ENCODE measurements at places on chromosomes 5 and 9.

DNA sequence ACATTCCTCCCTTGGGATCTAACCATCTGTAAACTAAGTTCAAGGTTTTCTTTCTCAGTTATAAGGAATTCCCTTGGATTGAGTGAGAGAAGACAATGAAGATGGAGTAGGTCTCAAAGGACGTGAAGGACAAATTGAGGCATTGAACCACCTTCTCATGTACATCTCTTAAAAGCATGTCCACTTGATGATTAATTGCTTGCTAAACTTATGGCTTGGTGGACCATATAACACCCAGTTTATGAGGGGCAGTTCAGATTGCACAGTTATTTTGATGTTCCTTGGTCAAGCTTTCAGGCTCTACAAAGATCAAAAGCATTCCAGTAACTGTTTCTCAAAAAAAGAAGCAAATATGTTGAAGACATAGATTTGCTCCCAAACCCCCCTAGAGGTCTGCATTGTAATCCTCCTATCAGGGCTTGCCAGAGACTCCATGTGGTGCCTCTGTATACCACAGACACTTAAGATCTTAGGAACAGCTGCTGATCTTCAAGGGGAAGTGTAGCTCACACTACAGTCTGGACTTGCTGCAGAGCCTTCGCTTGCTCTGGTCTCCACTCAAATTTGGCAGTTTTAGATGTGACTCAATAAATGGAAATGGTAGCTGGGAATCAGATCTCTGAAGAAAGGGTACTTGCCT, 56.9 kb upstream of the ALDH1A1 start:
- no peak for DNase-seq

DNA sequence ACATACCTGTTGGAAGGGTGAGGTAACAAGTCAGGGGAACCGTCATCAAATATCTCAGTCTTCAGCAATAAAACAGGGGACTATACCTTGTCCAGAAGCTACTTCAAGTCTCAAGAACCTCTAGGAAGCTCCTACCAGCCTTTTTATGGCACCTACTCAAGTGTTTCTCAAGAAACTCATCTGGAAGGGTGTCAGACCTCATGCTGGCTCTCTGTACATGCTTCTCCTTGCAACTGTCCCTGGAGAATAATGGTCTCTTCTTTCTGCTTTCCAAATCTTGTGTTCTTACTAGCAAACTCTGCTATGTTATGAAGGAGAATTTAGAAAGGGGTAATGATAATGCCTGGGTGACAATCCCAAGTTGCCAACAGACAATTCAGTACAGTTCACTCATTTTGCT, 8.3 kb upstream of the PTAR1 start:
- no peak for DNase-seq

- DNase-seq = no peak
Measured at GRCh38 chr9:4237748-4238511, 61.9 kb downstream of the GLIS3 start.

GRCh38 chr9:113609562-113610318, 146.2 kb downstream of the RGS3 start:
- DNase-seq = no peak

DNA sequence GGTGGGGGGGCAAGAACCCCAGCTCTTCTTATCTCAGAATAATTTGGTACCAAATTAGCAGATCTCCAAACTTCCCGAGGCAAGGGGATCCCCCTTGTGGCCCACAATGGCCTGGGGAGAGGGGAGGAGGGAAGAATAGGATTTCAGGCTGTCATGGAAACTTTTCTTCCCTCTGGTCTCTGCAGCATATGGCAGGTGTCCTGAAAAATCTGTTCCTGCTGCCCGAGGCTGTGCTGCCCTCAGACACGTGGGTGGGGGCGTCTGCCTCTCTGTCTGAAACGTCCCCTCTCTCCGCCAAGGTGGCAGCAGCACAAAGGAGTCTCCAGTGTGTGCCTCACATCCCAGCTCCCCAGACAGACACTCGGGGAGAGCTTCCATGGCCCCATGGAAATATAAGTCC, 34.0 kb downstream of the CCNJL start:
- no peak for DNase-seq
